D721Med (cell line): ENCODE measurements at places on chromosomes 5 and 9.
A peak's percentile ranks its signal among the peaks of the same experiment; 100 is the strongest.

- no peak for DNase-seq
Measured at GRCh38 chr5:12204761-12205160, 300.5 kb upstream of the CTNND2 start.

DNA sequence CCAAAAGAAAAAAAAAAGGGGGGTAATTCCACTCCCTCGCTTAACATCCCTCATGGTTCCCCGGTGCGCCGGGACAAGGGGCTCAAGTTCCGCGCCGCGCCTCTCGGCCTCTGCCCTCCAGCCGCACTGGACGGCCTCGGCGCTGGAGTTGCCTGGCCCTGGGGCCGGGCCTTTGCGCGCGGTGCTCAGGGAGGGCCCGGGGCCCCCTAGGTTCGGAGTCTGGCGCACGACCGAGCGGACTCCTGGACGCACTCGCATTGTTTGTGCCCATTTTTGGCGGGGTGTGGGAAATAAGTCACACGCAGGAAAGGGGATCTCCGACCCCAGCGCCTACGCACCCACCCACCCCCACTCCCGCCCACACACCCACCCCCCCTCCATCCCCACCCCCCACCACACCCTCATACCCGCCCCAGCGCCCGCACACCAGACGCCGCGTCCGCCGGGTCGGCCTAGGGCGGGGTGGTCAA is 381 bp downstream of the MED22 start:
- DNase-seq, result peak; percentile 48

GRCh38 chr5:79030663-79031484 is 38.6 kb downstream of the DMGDH start:
- no peak for DNase-seq

GRCh38 chr9:129406278-129407225 is 214.3 kb downstream of the C9orf50 start:
- no peak for DNase-seq

- no peak for DNase-seq
Measured at GRCh38 chr9:96173640-96174039, 128.3 kb downstream of the HSD17B3 start.

GRCh38 chr5:126808521-126808988 is 31.6 kb downstream of the LMNB1 start:
- DNase-seq, result no peak

GRCh38 chr5:65663804-65664521 is 39.1 kb downstream of the SHLD3 start:
- no peak for DNase-seq

DNA sequence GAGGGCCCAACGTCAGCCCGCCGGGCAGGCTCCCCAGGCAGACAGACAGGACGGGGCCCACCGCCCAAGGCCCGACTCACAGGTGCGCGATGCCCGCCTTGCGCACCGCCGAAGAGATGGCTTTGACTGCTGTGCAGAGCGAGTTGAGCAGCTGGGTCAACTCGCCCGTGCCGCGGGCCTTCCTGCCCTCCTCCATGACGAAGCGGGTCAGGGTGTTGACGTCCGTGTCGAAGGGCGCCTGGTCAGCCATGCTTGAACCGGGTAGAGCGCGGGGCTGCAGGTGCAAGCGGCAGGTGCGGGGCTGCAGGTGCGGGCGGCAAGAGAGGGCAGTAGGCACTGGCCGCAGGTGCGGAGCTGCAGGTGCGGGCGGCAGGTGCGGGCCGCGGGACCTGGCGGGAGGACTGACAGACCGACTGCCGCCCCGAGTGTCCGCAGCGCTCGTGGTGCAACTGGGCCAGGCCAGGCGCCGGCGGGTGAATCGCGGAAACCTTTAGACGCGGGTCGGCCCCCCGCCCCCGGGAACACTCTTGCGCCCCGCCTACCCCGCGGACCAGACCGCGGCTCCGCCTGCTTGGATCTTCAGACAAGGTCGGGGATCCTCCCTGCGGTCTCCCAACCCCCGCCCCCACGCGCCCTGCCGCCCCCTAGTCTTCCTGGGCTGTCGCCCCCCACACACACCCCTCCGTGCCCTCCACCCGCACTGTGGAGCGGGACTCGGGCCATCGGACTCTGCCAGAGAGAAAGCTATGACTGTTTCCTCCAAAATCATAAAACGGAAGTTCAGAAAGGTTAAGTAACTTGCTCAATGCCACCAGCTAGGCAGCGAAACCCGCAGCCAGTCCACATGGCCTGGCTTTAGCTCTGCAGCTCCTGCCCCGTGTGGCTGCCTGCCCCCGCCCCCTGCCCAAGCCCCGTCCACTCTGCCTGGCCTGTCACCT is at the start of gene FBP1:
Gene FBP1 (minus strand): TSS at position 458 of the 938 bp plus-strand sequence. CDS start 208 bp downstream, at position 250.
- no peak for DNase-seq

DNA sequence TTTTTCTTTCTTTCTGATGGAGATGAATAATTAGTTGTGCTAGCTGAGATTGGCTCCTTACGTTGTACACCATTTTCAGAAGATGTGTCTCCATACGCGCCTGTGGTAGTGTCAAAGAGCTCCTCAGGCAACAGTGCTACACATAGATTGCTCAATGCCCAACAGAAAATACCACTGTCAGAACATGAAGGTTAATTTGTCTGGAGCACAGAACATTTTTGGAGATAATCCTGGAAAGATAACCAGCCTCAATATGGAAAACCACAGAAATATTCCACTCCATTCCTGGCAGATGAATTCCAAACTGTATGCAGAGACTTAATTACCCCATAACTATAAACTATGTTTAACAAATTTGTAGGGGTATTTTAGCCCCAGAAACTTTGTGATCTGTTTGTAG is 233.6 kb downstream of the MARCHF11 start:
- DNase-seq, result no peak

- DNase-seq, result no peak
Measured at GRCh38 chr5:17976404-17976803, 342.1 kb downstream of the TAF11L14 start.

DNA sequence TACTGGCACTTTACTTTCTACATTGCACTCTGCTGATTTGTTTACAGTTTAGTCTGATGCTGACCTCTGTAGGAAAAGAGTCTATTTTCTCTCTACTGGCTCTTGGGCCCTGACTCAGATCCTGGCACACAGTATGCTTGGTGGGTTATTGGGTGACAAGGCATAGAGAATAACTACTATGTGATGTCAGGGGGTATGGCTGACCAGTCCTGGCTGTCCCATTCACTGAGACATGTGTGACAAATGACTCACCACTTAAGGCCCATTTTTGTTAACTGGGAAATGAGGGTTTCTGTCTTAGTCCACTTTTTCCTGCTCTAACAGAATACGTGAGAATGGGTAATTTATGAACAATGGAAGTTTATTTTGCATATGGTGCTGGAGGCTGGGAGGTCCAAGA is 66.4 kb downstream of the DAPK1 start:
- no peak for DNase-seq

DNA sequence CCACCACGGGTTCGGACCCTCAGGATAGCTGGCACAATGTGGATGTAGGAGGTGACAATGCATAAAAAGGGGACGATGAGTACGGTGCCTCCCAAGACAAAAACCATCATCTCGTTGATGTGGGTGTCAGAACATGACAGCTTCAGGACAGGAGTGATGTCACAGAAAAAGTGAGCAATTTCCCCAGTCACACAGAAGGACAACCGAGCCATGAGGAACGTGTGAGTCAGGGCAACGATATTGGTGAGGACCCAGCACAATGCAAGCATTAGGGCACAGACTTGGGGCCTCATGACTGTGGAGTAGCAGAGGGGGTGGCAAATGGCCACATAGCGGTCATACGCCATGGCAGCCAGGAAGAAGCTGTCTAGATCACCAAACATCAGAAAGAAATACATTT is 491 bp downstream of the OR1N1 start:
- DNase-seq, result no peak

DNA sequence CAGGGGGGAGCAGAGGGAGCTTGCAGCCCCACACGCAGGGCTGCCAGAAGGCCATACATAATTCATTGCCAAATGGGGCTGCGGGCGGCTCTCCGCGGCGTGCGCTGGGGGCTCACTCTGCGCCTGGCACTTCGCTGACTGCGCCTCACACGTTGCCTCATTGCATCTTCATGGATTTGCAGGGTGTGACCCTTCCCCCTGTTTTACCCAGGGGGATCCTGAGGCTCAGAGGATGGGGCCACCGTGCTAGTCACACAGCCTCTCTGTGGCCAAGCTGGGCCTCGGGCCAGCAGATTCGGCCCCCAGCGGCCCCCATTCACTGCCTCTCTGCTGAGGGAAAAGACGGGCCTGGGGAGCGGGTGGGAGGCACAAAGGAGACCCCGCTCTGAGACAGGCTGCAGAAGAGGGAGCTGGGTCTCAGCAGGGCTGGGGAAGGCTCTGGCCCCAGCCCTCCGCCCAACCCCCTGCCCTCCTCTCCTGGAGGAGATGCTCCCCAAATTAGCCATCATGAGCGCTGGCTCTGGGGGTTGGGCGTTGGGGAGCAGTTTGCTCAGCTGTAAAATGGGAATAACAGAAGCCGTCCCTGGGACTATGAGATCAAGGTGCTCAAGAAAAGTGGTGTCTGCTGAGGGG is 115.5 kb downstream of the C9orf50 start:
- no peak for DNase-seq
